HT-29 (cell line): ENCODE measurements at places on chromosomes 5 and 9.

DNA sequence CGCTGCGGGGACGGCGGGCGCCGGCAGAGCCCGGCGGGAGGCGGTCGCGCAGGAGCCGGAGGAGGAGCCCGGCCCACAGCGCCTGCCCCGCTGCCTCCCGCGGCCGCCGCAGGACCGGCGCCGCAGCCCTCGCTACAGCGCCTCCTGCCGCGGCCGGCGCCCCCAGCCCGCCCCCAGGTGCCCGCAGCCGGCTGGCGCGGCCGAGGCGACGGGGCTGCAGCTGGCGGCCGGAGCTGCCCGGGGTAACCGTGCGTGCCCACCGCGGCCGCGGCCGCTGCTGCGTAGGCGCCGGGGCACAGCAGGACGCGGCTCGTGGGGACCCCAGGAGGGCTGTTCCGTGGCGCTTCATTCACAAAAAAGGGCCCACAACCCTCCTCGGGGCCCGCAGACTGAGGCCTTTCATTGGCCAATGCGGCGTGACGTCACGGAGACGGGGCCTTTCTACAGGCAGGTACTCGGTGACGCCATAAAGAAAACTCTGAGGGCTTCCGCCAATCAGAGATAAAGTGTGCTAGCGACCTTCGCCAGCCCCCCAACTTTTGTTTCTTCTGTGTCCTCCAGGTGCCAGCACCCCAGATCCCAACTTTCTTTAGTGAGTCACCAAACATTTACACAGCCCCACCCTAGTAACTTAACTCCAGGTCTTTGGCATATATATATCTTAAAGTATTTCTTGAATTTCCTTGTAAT, at the start of gene CDC14B:
Gene CDC14B (minus strand): TSS at position 353 of the 690 bp plus-strand sequence. CDS start 465 bp downstream, outside the sequence.
- peak; percentile 98 for DNase-seq

GRCh38 chr5:170201311-170201710, 31.5 kb upstream of the C5orf58 start:
- DNase-seq, result no peak

DNA sequence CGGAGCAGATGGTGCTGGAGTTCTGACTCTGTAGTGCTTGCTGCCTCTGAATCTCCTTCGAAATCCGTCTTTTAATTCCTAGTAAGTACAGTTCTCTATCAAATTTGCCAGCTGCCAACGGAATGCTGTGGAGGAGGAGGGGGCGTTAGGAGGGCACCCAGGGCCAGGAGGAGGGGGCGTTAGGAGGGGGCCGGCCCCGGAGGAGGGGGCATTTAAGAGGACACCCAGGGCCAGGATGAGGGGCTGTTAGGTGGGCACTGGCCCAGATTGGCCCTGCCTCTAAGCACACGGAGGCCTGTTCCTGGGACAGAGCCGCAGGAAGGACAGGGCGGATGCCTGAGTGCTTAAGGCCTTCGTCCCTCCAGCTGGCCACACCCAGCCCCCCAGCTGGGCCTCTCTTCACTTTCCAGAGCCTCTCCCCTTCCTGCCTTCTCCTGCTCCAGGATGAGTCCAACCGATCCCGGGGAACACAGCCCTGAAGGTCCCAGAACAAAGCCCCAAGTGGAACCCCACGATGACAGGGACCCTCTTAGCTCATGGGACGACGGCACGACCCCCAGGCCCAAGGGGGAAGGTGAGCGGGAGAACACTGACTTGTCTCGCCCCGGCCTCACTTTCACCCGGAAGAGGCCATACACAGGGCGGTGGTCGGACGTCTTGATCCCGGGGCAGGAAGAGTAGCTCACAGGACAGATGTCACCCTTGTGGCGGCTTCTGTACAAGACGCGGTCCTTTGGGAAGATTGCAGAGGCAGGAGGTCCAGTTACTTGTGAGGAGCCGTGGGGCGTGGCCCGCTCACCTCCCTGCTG, 9.8 kb downstream of the INPP5E start:
- DNase-seq, result no peak

GRCh38 chr9:121954477-121955140, 138.5 kb downstream of the TTLL11 start:
- no peak for DNase-seq
